Right kidney (tissue), 9 donors: ENCODE measurements at places on chromosomes 3 and 15.

GRCh38 chr3:123330441-123330991, 118.4 kb downstream of the ADCY5 start:
- no peak for DNase-seq

DNA sequence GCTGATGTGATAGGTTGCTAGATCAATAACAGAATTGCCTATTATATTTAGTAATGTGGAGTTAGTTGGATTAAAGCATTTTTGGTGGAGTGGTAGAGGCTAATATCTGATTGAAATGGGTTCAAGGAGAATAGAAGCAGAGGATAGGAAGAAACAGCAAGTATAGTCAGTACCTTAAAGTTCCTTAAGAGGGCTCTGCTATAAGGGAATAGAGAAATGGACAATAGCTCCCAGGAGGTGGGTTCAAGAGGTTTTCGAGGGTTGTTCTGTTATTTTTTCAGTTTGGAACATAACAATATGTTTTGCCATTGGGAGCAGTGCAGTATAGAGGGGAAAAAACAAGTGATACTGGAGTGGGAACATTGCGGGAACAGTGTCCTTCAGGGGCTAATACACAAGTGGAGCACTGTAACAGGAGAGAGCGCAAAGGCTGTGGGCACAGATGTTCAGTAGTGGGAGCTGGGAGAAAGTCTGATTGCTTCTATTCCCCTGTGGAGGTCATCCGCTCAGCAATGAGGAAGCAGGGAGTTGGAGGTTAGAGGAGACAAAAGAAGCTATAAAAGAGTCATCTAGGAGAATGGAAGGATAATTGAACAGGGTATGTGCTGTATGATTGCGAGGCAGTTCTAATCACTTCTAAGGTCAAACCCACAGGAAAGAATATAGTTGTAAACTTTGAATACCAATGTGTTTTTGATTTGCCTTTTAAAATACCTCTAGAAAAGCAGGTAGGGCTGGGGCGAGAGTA, 3.3 kb downstream of the MRPS11 start:
- no peak for DNase-seq

DNA sequence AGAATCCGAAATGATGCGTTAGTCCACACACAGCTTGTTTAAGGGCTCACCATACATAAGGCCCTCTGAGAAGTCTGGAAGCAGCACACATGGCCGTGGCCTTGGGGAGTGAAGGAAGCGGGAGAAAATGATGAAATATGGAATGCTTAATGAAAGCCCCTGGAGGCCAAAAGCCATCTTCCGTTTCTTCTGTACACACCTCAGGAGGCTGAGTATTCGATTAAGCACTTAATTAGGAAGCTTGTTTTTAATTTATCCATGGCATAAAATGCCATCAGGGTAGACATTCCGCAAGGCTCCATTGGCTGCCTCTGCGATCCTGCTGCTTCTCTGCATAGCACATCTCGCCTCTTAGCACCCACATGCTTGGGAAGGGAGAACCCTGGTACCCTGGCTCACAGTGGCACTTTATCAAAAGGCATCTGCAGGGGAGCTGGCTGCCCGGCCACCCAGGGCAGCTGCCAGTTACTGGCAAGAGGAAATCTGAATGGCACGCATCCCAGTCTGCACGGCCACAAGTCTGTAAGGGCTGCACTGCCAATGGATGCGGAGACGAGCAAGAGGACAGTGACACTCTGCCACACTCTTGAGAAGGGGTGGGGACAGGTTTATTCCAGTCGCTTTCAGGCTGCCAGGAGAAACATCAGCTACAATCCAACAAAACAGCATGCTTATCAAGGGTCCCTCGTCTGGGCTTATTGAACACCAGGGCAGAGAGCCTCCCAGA, 356.2 kb downstream of the OCA2 start:
- DNase-seq: no peak

GRCh38 chr3:67030785-67031740, 33.0 kb downstream of the KBTBD8 start:
- DNase-seq: no peak

DNA sequence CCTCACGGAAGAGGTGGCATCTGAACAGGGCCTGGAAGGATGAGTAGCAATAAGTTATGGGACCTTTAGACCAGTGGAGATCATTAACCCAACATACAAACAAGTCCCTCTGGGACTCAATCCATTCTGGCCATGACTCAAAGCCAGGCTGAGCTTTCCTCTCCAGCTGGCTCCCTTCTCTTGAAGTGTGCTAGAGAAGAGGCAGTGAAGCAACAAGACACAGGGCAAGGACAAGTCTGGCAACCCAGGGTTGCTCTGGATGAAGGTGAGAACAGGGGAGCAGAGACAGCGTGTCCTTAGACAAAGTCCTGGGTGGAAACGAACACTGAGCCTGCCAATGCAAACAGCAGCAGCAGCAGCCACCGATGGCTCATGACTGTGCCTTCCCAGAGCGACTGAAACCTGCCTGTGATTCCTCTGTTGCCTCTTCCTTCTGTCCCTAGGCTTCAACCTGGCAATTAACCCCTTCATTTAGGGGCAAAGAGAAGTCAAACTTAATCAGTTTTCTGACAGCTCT, 86.8 kb downstream of the BDH1 start:
- DNase-seq: no peak

DNA sequence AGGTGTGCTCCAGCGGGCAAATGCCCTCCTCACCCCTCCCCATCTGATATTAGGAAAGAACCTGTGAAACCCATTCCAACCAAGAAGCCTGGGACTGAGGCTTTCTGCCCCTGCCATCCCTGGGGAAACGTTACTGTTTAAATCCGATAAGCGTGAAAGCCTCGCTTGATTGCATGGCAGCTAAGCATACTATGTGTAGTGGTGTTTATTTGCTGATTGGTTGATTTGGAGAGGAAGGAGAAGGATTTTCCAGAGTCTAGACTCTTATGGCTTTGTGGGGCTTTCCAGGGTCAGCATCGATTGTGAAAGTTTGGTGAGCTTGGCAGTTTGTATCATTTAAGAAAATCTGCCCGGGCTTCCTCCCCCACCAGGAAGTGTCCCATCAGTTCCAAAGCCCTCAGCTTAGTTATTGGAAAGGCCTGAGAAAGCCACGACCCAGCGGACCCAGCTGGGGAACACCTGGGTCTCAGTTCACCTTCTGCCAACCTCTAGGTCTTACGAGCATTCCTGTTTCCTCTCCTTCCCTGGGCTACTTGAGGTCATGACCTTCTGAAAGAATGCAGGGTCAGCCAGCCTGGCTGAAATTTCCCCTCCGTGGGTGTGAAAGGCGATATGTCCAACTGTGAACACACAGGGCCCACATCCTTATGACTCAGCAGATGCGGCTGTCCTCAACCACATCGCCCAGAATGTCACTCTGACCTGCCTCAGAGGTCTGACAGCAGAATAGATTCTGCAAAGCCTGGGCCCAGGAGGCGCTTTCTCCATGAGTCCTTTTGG, 62.8 kb upstream of the HERC1 start:
- no peak for DNase-seq

- DNase-seq: no peak
Observed at GRCh38 chr3:10281951-10282350, 10.8 kb downstream of the GHRL start.

GRCh38 chr15:64507845-64508244, 47.5 kb downstream of the ZNF609 start:
- DNase-seq: no peak
